ENCODE measurements at places on chromosomes 3 and 15.

- DNase-seq = no peak
Measured at GRCh38 chr3:42804831-42805132, 492 bp upstream of the HIGD1A start.

- no peak for DNase-seq
Measured at GRCh38 chr3:44334326-44334725, 4.2 kb upstream of the TCAIM start.

DNA sequence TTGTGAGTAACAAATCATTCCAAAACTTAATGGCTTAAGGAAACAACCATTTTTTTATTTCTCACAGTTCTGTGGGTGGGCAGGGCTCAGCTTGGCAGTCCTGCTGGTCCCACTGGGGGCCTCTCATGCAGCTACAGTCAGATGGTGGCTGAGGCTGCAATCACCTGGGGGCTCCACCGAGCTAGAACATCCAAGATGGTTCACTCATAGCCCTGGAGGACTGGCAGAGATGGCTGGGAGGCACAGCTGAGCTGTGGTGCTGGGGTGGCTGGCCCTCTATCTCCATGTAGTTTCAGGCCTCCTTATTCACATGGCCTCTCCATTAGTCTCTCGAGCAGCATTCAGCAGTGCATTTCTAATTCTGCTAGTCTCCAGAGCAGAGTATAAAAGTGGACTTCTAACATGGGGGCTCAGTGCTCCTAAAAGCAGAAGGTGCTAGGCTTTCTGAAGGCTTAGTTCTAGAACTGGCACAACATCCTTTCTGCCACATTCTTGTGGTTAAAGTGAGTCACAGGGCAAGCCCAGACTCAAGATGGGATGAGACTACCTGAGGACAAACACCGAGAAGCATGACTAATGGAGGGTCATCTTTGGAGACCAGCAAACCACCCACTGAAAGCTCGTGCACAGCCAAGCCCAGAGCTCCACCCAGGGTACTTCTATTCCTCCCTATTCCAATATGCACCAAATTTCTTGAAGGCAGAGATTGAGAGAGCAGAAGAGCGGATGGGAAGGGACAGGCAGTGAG lies 6.3 kb downstream of the CAV3 start:
- DNase-seq = peak; percentile 33

GRCh38 chr3:152497457-152497856 lies 228.7 kb downstream of the MBNL1 start:
- no peak for DNase-seq

- DNase-seq = no peak
Measured at GRCh38 chr15:33188159-33188558, 6.4 kb downstream of the FMN1 start.

GRCh38 chr15:73891328-73892315 lies 18.3 kb downstream of the TBC1D21 start:
- peak; percentile 38 for DNase-seq

GRCh38 chr3:38579141-38579540 lies 70.3 kb downstream of the SCN5A start:
- DNase-seq = peak; percentile 50

DNA sequence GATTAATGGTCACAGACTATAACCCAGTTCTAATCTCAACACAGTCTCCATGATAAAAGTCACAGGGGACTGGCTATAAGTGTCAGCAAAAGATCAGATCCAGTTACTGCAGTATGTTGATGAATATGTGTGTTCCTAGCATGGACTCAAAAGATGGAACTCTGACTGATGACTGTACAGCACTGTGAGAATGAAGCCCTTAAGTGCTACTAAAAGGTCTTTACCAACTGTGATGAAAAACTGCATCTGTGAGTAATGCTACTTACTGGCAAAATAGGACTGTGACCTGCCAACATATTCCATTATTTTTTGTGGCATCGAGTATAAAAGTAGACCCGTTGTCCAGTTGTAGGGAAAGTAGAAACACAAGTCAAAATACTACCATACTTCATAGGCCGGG lies 284.2 kb downstream of the ROBO2 start:
- no peak for DNase-seq

- DNase-seq = no peak
Measured at GRCh38 chr15:67605871-67606270, 63.4 kb downstream of the MAP2K5 start.

- DNase-seq = no peak
Measured at GRCh38 chr3:72177075-72178050, 392.4 kb upstream of the PROK2 start.

GRCh38 chr3:107028086-107028485 lies 349.2 kb upstream of the CCDC54 start:
- DNase-seq = no peak

- DNase-seq = no peak
Measured at GRCh38 chr15:83695901-83696425, 42.0 kb downstream of the ADAMTSL3 start.

- peak; percentile 22 for DNase-seq
Measured at GRCh38 chr15:77840991-77841775, 208.5 kb upstream of the LINGO1 start.

GRCh38 chr3:38173834-38174418 lies 8.6 kb downstream of the OXSR1 start:
- no peak for DNase-seq

- no peak for DNase-seq
Measured at GRCh38 chr3:20250786-20251185, 64.8 kb upstream of the SGO1 start.

Measured in activated effector memory CD4-positive, alpha-beta T cell treated with anti-CD3 and anti-CD28 coated beads, Interleukin-2, amount 50 U/mL, for 16 hours (primary cell).